ENCODE measurements at places on chromosomes 4 and X.

DNA sequence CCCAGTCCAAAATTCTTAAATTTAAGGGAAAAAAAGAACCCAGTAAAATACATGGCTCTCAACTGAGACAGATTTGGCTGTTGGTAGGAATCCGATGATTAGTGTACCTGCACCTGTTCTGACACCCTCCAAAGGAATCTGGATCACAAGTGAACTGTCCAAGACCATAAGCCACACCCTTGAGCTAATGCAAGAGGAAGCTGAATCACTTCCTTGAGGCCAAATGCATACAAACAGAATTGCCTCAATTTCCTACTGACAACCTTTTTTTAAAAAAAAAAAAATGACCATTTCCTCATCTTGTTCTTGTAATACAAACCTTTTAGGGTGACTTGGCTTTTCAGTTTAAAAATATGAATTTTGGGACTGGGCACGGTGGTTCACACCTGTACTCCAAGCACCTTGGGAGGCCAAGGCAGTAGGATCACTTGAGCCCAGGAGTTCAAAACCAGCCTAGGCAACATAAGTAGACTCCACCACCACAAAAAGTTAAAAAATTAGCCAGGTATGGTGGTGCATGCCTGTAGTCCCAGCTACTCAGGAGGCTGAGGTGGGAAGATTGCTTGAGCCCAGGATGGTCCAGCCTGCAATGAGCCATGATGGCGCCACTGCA lies 10.7 kb upstream of the FBXL5 start:
- DNase-seq: no peak

DNA sequence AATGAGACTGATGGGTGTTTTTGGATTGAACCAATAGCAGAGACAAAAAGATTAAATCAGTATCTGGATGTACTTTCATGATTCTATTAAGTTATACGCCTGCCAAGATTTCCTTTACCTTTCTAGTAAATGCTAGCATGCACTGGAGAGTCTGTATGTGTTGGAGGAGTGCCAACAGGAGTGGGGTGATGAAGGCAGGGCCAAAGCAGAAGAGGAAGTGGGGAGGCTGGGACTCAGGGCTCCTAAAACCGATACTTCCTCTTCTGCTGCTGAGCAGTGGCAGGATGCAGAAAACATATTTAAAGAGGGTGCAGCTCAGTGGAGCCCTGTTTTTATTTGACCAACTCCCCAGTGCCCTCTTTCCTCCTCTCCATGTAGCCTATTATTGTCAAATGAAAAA lies 5.6 kb downstream of the CYSLTR1 start:
- no peak for DNase-seq

- no peak for DNase-seq
Observed at GRCh38 chrX:46381630-46382029, 163.6 kb downstream of the ZNF674 start.

- no peak for DNase-seq
Observed at GRCh38 chr4:143404555-143404954, 67.9 kb downstream of the GAB1 start.

DNA sequence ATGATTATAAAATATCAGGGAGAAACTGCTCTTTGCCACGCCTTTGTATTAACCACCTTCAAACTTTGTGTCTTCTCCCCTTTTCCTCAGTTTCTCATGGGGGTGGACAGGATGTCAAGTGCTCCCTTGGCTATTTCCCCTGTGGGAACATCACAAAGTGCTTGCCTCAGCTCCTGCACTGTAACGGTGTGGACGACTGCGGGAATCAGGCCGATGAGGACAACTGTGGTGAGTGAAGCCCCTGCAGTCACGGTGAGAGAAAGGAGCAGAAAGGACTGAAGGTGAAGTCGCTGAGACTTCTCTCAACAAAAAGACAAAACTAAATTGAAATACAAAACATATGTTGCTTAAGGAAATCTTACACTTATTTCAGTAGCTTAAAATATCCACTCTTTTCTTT lies 50.9 kb downstream of the RXFP1 start:
- no peak for DNase-seq

All from suprapubic skin (tissue), 4 donors.